ENCODE measurements at places on chromosomes 7 and 10.

GRCh38 chr10:126384269-126384873 is 3.9 kb downstream of the ADAM12 start:
- DNase-seq: no peak

DNA sequence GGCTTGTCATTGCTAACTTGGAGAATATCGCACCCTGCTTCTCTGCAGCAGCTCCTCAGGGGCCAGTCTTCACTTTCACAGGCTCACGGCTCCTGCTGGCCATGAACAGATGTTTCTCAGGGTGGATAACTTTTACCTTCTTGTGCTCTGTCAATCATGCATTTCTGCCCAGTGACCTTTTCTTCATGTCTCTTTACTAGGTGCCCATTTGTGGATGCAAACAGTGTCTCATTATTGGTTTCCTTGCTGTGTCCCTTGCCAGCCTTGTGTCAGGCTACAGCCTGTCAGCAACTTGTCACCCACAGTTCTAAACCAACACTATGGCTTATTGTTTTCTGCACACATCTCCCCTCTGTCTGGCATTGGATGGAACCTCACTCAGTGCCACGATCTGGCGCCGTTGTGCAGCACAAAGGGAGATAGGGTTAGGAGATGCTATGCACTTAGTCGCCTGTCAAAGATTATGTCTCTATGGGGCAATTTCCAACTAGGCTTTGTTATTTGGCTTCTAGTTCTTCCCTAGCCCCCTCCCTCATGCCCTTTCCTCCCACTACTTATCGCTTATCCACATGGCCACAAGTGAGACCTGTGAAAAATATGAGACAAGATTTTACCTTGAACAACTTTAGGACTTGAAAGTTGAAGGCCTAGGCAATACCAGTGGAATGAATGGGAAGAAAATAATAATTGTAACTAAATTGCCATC is 45.7 kb upstream of the NXPH1 start:
- DNase-seq: no peak

GRCh38 chr10:103083266-103083976 is 109.7 kb downstream of the NT5C2 start:
- no peak for DNase-seq

- no peak for DNase-seq
Measured at GRCh38 chr10:17687117-17687831, 43.3 kb downstream of the STAM start.

- DNase-seq: no peak
Measured at GRCh38 chr10:78301891-78302738, 268.5 kb downstream of the RPS24 start.

GRCh38 chr10:71820966-71821365 is 30.1 kb downstream of the PSAP start:
- DNase-seq: no peak

GRCh38 chr7:28921822-28922221 is 36.3 kb downstream of the TRIL start:
- peak; percentile 82 for DNase-seq

- no peak for DNase-seq
Measured at GRCh38 chr7:50807026-50807730, 24.5 kb upstream of the GRB10 start.

- no peak for DNase-seq
Measured at GRCh38 chr7:73628504-73628903, 4.2 kb upstream of the MLXIPL start.

GRCh38 chr10:69506487-69506833 is 55.2 kb downstream of the TSPAN15 start:
- DNase-seq: no peak

DNA sequence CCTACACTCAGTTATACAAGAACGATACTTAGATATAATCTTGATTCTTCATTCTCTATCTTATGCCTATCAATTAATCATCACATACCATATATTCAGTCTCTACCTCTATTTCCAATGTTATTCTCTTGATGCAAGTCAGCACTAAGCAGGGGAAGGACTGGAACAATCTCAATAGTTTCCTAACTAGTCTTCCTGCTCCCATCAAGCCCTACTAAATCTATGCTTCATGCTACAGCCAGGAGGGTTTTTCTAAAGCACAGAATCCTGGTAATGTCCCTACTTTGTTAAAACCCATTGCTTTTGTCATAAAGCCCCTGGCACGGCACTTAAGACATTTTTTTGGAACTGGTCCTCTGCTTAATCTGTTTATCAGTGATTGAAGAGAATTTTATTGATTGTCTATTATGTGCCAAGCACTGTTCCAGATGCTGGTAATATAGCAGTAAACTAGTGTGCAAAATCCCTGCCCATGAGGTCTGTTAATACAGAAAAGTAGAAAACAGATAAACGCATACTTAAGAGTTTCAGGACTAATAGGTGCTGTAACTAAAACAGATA is 323.3 kb upstream of the LRRN3 start:
- DNase-seq: no peak

DNA sequence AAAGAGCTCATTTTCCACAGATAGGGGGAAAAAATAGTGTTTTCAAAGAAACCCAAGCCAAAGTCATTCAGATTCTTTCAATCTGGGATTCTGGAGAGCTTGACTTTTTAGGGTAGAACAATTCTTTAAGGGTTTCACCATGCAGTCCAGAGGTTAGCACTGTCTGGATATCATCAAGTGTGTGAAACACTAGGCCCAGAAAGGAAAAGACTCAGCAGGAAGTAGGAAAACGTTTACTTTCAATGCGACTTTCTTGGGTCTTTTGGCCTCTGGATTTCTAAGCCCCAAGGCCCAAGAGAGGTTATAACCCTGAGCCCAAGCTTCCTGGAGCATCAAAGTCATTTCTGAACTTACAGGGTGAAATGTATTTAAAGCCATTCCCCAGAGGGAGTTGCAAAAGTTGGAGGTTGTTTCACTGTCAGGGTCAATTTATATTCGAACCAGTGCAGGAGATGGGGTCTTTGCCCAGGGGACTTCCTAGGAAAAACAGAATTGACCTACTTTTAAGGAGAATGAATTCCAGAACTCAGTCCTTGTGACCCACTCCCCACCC is 158.0 kb downstream of the C7orf25 start:
- DNase-seq: no peak

- no peak for DNase-seq
Measured at GRCh38 chr10:29730458-29730857, 95.7 kb upstream of the SVIL start.

DNA sequence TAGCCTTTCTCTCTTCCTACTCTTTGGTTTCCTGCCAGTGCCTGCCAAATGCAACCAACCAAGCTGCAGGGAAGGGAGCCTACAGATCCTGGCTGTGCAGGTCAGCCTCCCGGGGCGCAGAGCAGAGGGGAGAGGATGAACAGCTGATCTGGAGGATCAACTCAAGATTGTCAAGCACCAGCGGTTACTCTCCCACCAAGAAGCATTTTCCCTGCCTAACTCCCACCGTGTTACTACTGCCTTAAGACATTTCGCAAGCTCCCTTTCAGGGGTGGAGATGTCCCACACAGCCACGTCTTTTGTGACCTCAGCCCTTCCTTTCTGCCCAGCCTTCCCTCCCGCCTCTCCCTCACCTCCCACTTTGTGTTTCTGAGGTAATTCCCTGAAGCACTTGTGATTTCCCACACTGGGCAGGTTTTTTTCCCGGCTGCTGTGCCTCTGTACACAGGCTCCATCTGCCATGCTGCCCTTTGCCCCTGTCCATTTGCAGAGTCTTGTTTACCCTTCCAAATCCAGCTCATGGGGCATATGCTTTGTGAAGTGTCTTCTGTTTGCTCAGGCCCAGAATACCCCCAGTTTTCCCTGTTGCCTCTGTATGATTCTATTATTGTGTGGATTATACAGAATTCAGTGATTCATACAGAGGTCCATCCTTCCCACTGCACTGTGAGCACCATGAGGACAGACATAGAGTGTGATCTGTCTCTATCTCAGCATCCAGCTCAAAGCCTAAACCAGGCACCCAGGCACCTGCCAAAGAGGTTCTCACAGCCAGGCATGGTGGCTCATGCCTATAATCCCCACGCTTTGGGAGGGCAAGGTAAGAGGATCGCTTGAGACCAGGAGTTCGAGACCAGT is 40.9 kb upstream of the PAPSS2 start:
- no peak for DNase-seq

- DNase-seq: no peak
Measured at GRCh38 chr7:46600340-46600739, 679.3 kb upstream of the IGFBP3 start.

GRCh38 chr7:24334012-24334411 is 50.0 kb downstream of the NPY start:
- no peak for DNase-seq

- no peak for DNase-seq
Measured at GRCh38 chr10:14039968-14040668, 290.6 kb downstream of the FRMD4A start.

- no peak for DNase-seq
Measured at GRCh38 chr7:135558881-135559280, 1.2 kb downstream of the NUP205 start.

GRCh38 chr7:40531956-40532355 is 397.2 kb downstream of the SUGCT start:
- DNase-seq: no peak

DNA sequence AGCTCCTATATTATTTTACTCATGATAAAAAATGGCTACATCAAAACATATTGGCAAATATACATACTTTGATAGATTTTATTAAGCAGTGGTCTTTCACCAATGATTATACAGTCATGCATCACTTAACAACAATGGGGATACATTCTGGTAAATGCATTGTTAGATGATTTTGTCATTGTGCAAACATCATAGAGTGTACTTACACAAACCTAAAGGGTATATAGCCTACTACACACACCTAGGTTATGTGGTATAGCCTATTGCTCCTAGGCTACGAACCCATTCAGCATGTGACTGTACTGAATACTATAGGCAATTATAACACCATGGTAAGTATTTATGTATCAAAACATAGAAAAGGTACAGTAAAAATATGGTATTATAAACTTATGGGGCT is 98.9 kb upstream of the IL6 start:
- no peak for DNase-seq

DNA sequence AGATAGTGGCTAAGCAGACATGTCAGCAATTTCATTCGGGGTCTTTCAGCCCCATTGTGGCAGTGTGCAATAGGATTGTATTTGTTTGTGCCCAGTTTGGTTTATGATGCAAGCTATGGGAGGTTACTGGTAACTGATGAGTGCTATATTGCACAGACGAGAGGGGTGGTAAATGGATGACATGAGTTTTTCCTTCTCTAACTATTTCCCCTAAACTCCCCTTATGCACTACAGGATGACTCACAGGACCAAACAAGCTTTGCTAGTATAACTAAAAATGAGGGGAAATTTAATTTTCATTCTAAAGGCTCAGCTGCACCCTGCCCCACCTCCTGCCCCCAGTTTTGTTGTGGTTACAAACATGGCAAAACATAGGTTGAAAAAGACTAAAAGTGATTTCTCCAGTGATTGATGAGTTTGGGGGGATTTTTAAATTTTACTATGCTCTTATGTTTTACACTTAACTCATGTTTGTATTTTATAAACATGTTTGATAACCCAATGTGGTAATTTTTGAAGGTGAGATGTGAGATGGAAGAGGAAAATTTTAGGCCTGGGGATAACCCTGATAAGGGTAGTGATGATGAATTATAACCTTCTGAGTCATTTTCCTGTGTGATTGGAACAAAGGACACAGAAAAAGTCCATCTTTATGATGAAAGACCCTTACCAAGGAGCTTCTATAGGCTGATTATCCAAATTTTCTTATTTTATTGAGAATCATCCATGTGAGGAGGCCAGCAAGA is 60.8 kb upstream of the NAMPT start:
- peak; percentile 15 for DNase-seq

DNA sequence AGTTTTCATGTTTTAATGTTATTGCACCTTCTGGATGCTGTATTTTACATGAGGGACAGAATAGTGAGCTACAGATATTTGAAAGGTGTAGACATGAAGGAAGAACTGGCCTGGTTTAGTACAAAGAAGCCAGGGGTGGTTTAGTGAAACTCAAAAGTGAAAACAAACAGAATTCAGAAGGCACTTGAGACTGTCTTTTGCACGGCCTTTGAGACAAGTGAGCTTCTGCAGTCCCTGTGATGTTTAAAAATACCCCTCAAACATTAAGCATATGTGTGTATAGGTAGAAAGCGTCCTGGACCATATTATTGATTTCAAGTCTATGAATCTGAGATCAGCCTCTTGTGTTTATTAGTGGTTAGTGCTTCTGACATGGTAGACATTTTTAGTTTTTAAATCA is 118.9 kb downstream of the CDK14 start:
- no peak for DNase-seq

- no peak for DNase-seq
Measured at GRCh38 chr7:16554518-16555236, 28.1 kb downstream of the LRRC72 start.

- DNase-seq: no peak
Measured at GRCh38 chr7:134767520-134768168, 11.8 kb upstream of the CALD1 start.

- DNase-seq: no peak
Measured at GRCh38 chr10:97178074-97178473, 7.7 kb downstream of the SLIT1 start.

GRCh38 chr10:103685880-103686669 is 169.3 kb downstream of the SH3PXD2A start:
- DNase-seq: peak; percentile 64

DNA sequence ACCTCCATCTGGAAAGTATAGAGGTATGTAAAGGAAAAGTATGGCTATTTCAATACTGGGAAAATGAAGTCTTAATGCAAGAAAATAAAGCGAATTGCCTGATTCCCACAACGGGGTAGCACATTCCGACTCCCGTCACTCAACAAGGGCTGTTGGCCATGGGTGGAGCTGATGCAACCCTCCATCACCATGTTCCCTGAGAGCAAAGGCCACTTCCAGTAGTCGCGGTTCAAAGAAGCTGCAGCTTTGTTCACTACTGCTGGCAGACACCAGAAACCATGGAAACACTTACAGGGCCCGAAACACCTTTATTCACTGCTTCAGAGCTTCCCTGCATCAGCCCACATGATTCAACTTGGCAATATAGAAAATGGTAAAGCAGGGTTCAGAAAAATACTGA is 44.0 kb downstream of the TMEM26 start:
- no peak for DNase-seq

DNA sequence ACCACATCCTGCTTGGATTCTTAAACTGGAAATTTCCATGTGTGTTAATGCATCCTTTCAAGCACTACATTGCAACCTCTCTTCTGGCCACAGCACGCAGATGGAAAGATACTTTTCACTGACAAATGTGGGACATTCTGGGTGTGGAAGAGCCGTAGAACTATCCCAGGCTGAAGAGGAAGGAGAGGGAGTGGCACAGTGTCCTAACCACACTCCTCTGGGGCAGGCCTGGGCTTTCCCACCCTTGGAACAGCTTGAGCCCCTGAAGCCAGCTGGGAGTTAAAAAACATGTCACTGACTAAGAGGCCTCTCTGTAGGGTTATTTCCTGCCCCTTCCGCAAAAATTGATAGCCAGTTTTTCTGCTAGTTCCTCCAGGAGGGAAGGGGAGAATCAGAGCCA is 34.0 kb upstream of the DNMBP start:
- DNase-seq: peak; percentile 48

- peak; percentile 41 for DNase-seq
Measured at GRCh38 chr7:43758822-43759683, 573 bp downstream of the BLVRA start.

- DNase-seq: peak; percentile 16
Measured at GRCh38 chr7:46032942-46033341, 111.9 kb upstream of the IGFBP3 start.
